ENCODE measurements at places on chromosomes 1 and 21. TPM values are rescaled to one million over a fixed set of nuclear protein-coding genes. Genes with fewer than 3 reads are reported as not detected.

- peak overlapping the region; percentile 85 for H3K4me3 ChIP-seq
- H3K27me3 ChIP-seq: no peaks in the 10 kb centered on the region
- peaks cover 25% of the 10 kb centered on the region for H3K4me1 ChIP-seq
- H3K36me3 ChIP-seq: no peaks in the 10 kb centered on the region
- DNase-seq: no peak
These were observed 553 bp downstream of the TTF2 start for GRCh38 chr1:117060441-117061317.

DNA sequence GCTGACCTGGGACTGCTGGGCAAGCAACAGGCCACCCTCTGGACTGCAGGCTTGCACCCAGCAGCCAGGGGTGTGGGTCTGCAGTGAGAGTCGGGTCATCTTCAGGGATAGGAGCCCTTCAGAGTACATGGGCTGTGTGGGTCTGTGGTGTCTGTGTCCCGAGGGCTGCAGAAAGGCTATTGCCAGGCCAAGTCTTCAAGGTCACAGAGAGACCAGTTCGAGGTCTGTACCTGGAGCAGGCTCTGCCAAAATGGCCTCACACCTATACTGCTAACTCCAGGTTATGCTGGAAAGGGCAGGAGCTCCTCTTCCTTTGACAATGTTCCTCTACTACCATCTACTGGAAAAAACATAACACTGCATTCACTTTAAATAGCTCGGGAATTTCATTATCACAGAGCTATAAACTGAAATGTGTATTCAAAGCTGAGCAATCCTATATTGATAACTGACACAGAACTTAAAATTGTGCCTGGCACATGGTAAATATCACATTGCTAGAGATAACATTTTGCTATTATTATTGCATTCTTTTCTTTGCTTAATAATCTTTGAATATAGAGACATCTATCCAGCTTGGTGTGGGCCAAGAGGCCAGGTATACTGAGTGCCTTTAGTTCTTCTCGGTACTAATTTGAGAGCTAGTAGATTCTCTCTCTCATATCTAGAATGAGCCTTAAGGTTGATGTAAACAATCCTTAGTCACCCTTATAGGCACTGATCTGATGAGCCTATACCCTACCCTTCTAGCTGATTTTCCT lies 6.9 kb upstream of the DNAH14 start:
- H3K27ac ChIP-seq: no peak overlapping the region
- no peaks in the 10 kb centered on the region for H3K27me3 ChIP-seq
- H3K4me3 ChIP-seq: no peak overlapping the region
- no peaks in the 10 kb centered on the region for H3K4me1 ChIP-seq

Gene RHOU
- 9.5 TPM for polyA plus RNA-seq

- peaks cover 9% of the 10 kb centered on the region for H3K4me1 ChIP-seq
- no peak overlapping the region for H3K4me3 ChIP-seq
- H3K36me3 ChIP-seq: no peaks in the 10 kb centered on the region
- no peak for DNase-seq
- no peaks in the 10 kb centered on the region for H3K27me3 ChIP-seq
These were observed 100.4 kb downstream of the MRPL39 start for GRCh38 chr21:25506887-25507286.

Gene SH3BGR
- 0.72 TPM for polyA plus RNA-seq

DNA sequence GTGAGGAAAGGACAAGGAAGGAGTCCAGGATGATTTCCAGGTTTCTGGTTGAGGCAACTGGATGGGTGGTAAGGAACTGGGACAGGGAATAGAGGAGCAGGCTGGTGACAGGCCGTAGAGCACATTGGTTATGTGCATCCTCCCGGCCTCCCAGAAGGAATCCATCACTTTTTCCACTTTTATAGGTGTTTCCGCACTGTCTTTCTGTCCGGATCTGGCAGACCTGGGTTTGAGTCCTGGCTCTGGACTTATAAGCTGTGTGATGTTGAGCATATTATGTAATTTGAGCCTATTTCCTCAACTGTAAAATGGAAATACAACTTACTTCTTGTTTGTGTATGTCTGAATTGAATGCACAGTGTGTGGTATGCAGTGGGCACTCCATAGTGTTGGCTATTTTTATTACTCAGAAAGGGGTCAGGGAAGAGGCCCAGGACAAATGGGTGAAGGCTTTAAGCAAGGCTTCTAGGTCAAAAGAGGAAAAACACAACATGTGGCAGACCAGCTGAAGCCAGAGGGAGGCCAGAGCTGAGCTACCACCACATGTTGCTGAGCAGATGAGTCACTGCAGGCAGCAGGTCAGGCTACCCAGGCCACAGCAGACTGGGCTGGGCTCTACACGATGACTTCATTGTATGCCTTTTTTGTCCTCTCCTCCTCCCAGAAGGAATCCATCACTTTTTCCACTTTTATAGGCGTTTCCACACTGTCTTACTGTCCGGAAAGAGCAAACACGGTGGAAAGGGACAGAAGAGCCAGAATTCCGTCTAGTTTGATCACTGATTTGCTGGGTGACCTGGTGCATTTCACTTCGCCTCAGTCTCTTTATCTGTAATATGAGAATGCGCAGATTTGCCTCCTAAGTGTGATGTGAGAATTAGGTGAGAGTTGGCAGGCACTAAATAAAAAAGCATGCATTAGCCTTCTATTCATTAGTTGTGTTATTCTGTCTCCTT lies 791 bp upstream of the MAST2 start:
- H3K27me3 ChIP-seq: peaks cover 2% of the 10 kb centered on the region
- no peaks in the 10 kb centered on the region for H3K36me3 ChIP-seq
- peak; percentile 89 for DNase-seq
- H3K4me1 ChIP-seq: peaks cover 32% of the 10 kb centered on the region
- H3K4me3 ChIP-seq: peak overlapping the region; percentile 34

GRCh38 chr1:162166917-162167615 lies 97.6 kb downstream of the NOS1AP start:
- no peaks in the 10 kb centered on the region for H3K4me1 ChIP-seq
- H3K27ac ChIP-seq: no peak overlapping the region
- no peaks in the 10 kb centered on the region for H3K36me3 ChIP-seq

GRCh38 chr1:24643363-24644099 lies 429 bp downstream of the SRRM1 start:
- peak overlapping the region; percentile 95 for H3K4me3 ChIP-seq
- no peaks in the 10 kb centered on the region for H3K27me3 ChIP-seq
- peak overlapping the region; percentile 95 for H3K27ac ChIP-seq
- peaks cover 14% of the 10 kb centered on the region for H3K4me1 ChIP-seq
- peaks cover 36% of the 10 kb centered on the region for H3K36me3 ChIP-seq

DNA sequence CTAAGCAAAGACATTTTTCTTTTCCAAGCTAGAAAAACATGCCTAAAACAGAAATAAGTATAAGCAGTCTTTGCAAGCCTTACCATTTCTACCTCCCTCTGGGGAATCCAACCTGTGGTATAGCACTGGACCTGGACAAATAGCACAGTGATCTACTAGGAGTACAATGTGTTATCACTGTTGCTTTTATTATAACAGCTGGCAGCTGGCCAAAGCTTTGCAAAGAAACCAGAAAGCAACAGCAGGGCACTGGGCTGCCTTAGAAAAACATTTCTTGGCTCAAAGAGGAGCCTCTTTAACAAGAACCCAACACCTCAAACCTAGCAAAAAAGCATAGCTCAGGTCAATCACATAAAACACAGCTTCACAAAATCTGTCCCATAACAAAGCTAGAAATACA lies 294.5 kb upstream of the GREM2 start:
- DNase-seq: no peak
- no peak overlapping the region for H3K27ac ChIP-seq
- no peak overlapping the region for H3K4me3 ChIP-seq

- no peak overlapping the region for H3K4me3 ChIP-seq
- peaks cover 13% of the 10 kb centered on the region for H3K4me1 ChIP-seq
- no peaks in the 10 kb centered on the region for H3K27me3 ChIP-seq
- DNase-seq: peak; percentile 12
These were observed 35.8 kb downstream of the EPHX1 start for GRCh38 chr1:225845571-225846259.

DNA sequence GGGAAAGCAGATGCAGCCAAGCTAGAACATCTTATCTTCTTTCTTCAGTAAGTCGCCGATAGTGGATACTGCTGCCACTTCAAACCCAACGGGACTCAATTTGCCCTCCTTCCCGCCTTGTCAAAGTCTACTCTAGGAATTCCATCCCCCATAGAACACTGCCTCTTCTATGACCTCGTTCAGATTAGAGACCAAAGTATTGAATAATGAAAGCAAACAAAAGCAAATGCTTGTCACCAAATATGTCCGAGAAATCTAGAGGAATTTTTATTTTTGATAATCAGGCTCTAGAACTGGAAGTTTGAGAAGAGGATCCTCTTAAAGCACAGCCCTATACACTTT lies 853 bp upstream of the RRAGC start:
- H3K4me1 ChIP-seq: peaks cover 24% of the 10 kb centered on the region
- peak overlapping the region; percentile 70 for H3K4me3 ChIP-seq
- H3K27me3 ChIP-seq: no peaks in the 10 kb centered on the region

DNA sequence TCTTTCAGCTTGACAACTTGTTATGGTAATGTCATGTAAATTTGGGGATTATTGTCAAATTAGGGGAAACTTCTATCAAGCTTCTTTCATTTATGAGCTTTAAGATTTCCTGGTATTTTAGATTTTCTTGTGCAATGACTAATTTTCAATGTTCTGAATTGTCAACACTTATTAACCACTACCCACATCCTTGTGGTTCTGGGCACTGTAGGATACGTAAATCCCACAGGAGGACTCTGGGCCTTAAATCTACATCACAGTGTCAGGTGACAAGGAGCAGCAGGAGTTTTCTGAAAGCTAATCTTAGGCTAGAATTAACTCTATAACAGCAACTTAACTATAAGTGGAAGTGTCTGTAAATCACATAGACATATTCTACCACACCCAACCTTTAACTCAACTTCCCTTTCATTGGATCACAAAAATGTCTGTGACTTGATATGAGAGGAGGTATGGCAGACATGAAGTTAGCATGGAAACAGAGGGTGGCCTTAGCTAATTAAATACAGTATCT lies 397.7 kb downstream of the HLX start:
- no peak overlapping the region for H3K27ac ChIP-seq
- H3K27me3 ChIP-seq: no peaks in the 10 kb centered on the region
- no peaks in the 10 kb centered on the region for H3K36me3 ChIP-seq
- H3K4me3 ChIP-seq: no peak overlapping the region
- no peaks in the 10 kb centered on the region for H3K4me1 ChIP-seq
- DNase-seq: no peak

GRCh38 chr1:51955797-51956527 lies 34.5 kb downstream of the RAB3B start:
- H3K4me3 ChIP-seq: no peak overlapping the region
- no peak for DNase-seq
- H3K36me3 ChIP-seq: no peaks in the 10 kb centered on the region
- H3K4me1 ChIP-seq: no peaks in the 10 kb centered on the region
- no peaks in the 10 kb centered on the region for H3K27me3 ChIP-seq
- H3K27ac ChIP-seq: no peak overlapping the region

Gene PUM1
- polyA plus RNA-seq: 86.1 TPM

Gene S100A3
- polyA plus RNA-seq: not detected

Gene SPAG17
- 0.87 TPM for polyA plus RNA-seq

GRCh38 chr1:245650441-245650960 lies 495.7 kb downstream of the KIF26B start:
- H3K27me3 ChIP-seq: no peaks in the 10 kb centered on the region
- no peak for DNase-seq
- H3K36me3 ChIP-seq: no peaks in the 10 kb centered on the region
- no peak overlapping the region for H3K27ac ChIP-seq

DNA sequence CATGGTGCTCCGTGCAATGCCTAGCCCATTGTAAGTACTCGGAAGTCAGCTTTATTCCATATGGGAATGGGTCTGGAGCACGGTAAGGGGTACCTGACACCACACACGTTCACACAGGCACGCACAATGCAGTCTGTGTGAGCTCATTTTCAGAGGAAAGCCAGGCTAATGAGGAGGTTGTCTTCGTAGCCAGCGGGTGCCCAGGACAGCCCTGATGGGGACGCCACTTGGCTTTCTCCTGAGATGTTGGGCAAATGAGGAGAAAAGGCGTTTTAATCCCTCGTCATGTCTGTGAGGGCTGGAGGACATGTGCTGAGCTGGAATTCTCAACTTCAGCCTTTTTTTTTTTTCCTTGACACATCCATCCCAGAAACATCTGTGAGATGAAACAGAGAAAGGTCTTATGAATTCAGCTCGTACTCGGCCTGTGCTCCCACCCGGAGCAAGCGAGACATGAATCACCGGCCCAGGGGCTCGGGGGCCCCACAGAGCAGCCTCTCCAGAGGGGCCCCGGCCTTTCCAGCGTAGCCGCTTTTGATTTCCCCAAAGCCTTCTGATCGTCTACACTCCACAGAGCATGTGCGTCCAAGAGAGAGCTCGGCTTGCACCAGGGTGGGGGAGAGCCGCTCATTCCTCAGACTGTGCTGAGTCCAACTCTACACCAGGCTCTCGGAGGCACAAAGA lies 125.1 kb downstream of the EPHB2 start:
- H3K36me3 ChIP-seq: no peaks in the 10 kb centered on the region
- DNase-seq: no peak
- H3K4me1 ChIP-seq: peaks cover 22% of the 10 kb centered on the region
- no peaks in the 10 kb centered on the region for H3K27me3 ChIP-seq
- H3K4me3 ChIP-seq: no peak overlapping the region
- H3K27ac ChIP-seq: no peak overlapping the region

DNA sequence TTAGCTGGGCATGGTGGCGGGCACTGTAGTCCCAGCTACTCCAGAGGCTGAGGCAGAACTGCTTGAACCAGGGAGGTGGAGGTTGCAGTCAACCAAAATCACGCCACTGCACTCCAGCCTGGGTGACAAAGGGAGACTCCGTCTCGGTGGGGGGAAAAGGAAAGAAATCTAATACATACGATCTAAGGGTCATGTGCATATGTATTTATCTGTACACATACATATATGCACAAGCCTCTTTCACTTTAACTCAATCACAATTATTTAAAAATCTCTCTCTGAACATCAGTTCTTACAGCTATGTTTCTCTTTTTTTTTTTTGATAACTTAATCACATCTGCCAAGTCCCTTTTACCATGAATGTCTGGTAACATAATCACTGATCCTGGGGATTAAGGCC lies 34.7 kb downstream of the EVA1C start:
- no peaks in the 10 kb centered on the region for H3K4me1 ChIP-seq
- H3K27me3 ChIP-seq: no peaks in the 10 kb centered on the region
- no peaks in the 10 kb centered on the region for H3K36me3 ChIP-seq
- H3K27ac ChIP-seq: no peak overlapping the region
- no peak for DNase-seq

Gene NHLH2
- polyA plus RNA-seq: not detected

DNA sequence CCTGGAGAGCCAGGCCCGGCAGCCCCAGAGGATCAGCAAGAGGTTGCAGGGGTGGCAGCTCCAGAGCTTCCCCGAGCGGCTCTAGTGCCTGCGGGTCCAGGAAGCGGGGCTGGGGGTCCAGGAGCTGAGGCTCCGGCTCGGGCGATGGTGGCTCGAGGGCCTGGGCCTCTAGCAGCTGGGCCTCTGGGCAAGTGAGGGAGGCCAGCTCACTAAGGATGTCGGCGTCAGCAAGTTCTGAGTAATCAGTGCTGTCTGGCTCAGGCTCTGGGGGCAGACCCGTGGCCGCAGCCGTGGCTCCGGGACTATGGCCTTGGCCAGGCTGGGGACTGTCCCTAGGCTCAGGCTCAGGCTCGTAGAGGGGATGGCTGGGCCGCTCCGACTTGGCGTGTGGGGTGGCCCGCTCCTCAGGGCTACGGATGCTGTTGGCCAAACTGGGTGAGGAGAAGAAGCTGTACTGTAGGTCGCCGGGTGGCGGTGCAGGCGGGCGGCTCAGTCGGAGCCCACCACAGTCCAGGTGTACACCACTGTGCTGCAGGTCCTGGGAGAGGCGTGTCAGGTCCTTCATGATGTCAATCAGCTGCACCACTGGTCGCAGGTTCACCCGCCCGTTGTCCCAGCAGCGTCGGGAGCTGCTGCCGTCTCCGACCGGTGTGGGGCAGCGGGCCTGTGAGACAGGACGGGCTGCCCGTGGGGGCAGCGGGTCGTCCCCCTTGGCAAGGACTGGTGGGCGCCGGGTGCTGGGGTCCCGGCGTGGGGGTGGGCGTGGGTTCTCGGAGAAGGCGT lies 52.6 kb downstream of the AHDC1 start:
- no peaks in the 10 kb centered on the region for H3K27me3 ChIP-seq
- H3K27ac ChIP-seq: no peak overlapping the region
- no peak overlapping the region for H3K4me3 ChIP-seq
- no peak for DNase-seq
- peaks cover 3% of the 10 kb centered on the region for H3K4me1 ChIP-seq
